GM23248 (cell line): ENCODE measurements at places on chromosomes 4 and X. TPM values are rescaled to one million over a fixed set of nuclear protein-coding genes. Genes with fewer than 3 reads are reported as not detected.
A peak's percentile ranks its signal among the peaks of the same experiment; 100 is the strongest.

The MORC4 gene
- 12.3 and 13.4 TPM in 2 replicates for polyA plus RNA-seq

The HTATSF1 gene
- polyA plus RNA-seq: 51.3 and 51.5 TPM in 2 replicates

The CASK gene
- 2.5 and 2.8 TPM in 2 replicates for polyA plus RNA-seq

The C4orf50 gene
- not detected in 2 replicates for polyA plus RNA-seq

The PRDM8 gene
- polyA plus RNA-seq: 1.7 and 2.3 TPM in 2 replicates

The DAPP1 gene
- 0.13 TPM in 1 of 2 replicates, not detected in the other for polyA plus RNA-seq

The FMR1NB gene
- not detected in 2 replicates for polyA plus RNA-seq

The RBBP7 gene
- polyA plus RNA-seq: 119 and 124 TPM in 2 replicates

The CLGN gene
- polyA plus RNA-seq: 2.5 and 2.7 TPM in 2 replicates

The NUP62CL gene
- not detected in 2 replicates for polyA plus RNA-seq

GRCh38 chrX:153438532-153438931 is 7.3 kb downstream of the TREX2 start:
- DNase-seq: peak; percentile 49

GRCh38 chr4:3031357-3032082 is 42.8 kb downstream of the HTT-AS start:
- no peak for DNase-seq

DNA sequence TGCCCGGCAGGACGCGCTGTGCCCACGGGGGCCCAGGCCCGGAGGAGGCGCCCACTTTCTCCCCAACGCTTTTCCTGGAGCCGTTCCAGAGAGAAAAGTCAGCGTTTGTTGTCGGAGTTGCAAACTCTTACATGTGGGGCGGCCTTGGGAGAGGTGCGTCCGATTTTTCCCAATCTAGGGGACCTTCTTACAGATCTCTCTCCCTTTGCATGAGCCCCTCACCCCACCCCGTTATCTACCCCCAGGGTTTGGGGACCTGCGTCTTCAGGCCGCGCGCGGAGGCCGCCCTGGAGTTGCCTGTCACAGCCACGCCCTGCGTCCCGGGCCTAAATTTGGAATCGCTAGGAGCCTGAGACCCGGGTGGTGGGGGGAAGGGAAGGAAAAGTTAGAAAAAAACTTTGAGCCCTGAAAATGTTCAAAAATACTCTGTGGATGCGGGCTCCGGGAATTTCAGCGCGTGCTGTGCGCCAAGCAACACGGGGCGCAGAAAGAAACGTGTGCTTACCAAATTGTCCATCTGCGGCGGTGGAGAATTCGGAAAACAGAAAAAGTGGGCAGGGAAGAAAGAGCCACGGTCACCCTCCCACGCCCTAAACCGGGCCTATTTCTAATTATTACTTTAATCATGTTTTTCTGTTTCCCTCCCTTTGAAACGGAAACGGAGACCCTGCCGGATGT is 587 bp downstream of the CD99 start:
- peak; percentile 81 for DNase-seq

DNA sequence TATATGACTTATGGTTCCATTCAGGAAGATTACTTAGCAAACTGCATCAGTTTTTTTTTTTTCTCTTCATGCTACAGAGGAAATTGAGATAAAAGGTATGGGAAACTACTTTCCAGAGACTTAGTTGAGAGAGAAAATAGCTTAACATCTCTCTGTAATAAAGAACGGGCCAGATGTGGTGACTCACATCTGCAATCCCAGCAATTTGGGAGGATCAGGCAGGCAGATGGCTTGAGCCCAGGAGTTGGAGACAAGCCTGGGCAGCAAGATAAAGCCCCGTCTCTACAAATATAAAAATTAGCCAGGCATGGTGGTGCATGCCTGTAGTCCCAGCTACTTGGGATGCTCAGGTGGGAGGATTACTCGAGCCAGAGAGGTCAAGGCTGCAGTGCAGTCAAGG is 271.2 kb upstream of the TENM3 start:
- peak; percentile 45 for DNase-seq

DNA sequence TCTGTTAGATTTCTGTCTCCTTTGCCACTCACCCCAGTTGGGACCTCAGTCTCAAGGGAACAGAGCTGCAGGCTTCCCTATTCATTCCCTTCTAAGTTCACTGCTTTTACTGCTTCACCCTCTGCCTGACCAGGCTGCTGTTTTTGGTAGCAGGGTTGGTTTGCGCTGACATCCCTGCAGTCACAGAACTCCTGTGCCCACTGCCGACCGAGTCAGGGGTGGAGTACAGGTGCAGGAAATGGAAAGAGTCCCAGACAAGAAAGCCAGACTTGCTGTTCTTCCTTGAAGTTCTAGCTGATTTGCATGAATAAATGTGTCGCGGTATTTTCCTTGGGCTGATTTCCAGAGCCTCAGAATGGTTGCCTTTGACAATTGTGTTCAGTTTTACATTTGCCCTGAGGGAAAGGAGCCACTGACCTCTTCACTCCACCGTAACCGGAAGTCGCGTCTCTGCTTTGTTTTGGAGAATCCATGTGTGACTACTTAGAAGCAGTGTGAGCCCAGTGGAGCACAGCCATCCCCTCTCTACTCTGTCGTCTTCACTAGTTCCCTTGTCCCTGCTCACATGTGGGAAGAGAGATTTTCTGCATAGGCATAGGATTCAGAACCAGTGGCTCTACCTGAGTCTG is 84.8 kb downstream of the TNIP2 start:
- DNase-seq: no peak

DNA sequence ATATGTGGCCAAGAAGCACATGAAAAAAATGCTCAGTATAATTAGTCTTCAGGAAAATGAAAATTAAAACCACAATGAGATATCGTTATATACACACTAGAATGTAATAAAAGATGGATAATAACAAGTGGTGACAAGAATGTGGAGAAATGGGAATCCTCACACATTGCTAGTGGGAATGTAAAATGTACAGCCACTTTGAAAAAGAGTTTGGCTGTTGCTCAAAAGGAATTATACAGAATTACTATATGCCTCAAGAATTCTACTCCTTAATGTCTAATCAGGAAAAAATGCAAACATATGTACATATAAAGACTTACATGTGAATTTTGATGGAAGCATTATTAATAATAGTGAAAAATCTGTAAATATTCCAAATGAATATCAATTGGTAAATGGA is 102.2 kb downstream of the SPCS3 start:
- peak; percentile 19 for DNase-seq

DNA sequence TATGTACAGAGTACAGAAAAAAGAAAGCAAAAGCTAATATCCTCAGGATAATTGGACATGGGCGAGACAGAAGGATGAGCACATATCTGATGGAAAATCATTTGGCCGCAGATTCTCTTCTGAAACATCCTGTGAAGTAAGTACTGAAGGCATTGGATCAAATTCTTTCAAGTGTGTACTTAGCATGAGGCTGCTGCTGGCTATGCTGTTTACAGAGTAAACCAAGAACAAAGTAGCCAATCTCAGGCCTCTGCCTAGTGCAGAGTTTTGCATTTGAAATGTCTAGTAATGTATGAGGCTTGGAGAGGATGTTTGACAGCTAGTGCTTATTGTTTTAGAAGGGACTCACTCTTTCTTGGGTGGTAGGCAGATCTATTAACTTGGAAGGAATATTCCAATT is 128.5 kb downstream of the MAGEC2 start:
- DNase-seq: no peak

- no peak for DNase-seq
Measured at GRCh38 chr4:68576272-68577125, at the start of gene UGT2B17. Gene UGT2B17, minus strand, starts transcription at chr4:68576322. Its CDS starts 7,838 bp downstream, at chr4:68568484.

DNA sequence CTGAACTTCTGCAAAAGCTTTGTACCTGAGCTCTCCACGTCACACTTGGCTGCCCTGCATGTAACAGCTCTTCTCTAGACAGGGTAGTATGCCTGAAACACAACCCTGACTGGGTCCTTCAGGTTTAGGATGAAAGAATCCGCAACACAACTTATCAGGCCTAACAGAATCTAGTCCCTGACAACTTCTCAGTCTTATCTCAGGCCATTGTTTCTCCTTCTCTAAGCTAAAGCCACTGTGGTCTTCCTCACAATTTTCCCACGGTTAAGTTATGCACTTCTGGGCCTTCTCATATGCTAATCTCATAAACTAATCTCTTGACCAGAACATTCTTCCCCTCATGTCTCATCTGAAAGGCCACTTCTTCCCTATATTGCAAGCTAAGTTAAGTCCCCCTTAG is 10.8 kb upstream of the TMPRSS11B start:
- no peak for DNase-seq

- no peak for DNase-seq
Measured at GRCh38 chr4:74379912-74380311, 15.0 kb downstream of the EREG start.

DNA sequence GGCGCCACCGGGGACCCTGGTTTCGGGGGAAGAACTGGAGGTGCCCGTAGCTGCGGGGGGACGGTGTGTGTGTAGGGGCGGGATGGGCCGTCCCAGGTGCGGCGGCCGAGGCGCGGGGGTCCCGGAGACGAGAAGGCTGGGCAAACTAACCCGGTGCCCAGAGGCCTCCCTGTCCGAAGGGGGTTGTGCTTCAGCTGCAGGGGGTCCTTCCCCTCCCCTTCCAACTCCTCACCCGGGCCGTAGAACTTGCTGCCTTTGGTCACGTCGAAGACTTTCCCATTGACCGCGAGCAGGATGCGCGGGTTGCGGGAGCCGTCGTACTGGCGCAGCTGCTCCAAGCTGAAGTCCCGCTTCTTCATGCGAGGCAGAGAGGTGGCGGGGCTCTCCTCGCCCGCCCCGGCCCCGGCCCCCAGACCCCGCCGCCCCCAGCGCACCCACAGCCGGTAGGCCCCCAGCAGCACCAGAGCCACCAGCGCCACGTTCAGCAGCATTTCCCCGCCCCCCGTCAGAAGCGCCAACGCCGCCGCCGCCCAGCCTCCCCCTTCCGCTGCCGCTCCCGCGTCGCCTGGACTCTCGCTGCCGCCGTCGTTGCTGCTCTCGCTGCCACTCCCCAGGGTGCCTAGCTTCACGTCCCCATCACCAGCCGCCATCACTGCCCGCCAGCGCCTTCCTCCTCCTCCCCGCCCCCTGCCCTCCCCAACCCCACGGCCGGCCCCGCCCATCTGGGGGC is at the start of gene PGRMC2:
PGRMC2 (minus strand) TSS at position 673 of the 730 bp plus-strand sequence; CDS start at position 650, 23 bp downstream.
- peak; percentile 68 for DNase-seq

DNA sequence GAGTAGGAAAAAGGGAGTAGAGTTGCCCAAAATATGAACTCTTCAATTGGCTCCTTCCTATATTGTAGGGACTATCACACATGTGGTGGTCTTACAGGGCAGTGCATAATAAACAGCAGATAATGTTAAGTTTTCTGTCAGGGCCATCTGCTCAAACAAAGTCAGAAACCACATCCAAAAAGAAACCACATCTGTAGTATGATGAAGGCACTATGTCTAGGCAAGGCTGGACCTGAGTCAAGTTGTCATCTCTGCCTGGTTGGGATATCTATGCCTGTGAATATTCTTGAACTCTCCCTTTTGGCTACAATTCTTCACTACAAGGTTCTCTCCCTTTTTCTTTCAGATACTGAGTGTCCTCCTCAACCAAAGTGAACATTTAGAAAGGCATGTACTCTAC is 109.4 kb upstream of the C1GALT1C1 start:
- no peak for DNase-seq

GRCh38 chrX:73581002-73581628 is 18.1 kb downstream of the CHIC1 start:
- no peak for DNase-seq
